Hematopoietic multipotent progenitor cell (in vitro differentiated cells): ENCODE measurements at places on chromosomes 7 and 10.

- DNase-seq, result no peak
These were observed 643.8 kb upstream of the MGMT start for GRCh38 chr10:128823201-128823600.

GRCh38 chr10:1558906-1559305, 178.4 kb downstream of the ADARB2 start:
- no peak for DNase-seq

DNA sequence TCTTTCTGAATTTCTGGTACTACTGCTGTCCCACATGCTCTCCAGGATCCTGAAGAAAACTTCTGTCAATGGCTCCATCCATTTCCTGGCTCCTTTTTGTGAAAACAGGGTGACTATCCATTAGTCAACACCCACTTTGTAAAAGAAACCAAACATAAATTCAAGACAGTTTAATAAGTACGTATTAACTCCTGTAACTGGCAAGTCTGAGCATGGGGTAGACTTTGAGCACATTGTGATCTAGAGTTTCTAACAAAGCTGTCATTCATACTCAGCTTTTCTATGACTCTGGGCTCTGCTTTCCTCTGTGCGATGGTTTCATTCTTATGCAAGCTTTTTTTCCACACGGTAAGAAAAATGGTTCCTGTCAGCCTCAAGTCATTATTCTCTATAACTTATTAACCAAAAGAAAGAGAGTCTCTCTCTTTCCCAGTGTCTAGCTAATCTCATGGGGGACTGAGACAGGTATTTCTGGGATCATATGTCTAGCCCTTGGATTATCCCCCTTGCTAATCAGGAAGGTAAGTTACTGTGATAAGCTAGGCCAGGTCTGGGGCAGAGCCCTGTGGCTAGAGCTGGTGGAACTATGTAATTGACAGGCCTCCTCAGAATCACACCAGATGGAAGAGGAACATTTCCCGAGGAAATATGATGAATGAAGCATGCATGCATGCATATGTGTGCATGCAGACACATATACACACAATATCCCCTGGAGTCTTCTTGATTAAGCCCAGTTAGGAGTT, 98.5 kb downstream of the GNAI1 start:
- DNase-seq, result no peak

- no peak for DNase-seq
These were observed 42.3 kb downstream of the FEZF1 start for GRCh38 chr7:122262246-122262645.

- no peak for DNase-seq
These were observed 21.1 kb downstream of the CCDC126 start for GRCh38 chr7:23618241-23618640.

DNA sequence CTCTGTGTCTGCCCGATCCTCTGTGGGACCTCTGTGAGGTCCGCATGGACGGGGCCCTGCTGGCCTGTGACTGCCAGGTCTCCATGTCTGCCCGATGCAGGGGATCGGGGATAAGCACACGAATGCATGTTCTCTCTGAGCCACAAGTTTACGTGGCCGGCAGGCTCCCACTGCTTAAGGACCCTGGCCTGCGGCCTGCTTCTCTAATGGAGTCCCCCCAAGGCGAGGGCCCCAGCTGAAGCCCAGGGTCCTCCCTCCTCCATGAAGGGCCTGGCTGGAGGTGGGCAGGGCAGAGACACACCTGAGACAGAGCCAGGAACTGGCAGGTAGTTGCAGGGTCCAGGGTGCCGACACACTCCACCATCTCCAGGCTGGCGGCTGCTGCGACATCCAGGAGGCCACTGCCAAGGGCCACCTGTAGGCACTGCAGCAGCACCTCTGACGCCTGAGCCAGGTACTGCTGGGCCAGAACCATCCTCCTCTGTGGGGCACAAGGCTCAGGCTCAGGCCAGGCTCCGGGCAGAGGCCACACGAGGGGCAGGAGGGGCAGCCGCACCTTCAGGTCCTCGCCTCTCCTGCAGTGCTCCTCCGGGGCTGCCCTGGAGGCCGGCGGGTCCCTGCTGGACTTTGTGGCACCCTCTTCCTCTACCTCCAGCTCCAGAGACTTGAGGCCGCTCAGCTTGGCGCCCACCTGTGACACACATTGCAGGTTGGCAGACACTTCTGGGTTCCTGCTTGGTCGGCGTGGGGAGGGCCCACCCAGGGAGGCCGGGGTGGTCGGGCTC, 60.9 kb upstream of the NKX6-2 start:
- no peak for DNase-seq

- DNase-seq, result no peak
These were observed 32.8 kb downstream of the CAMK1D start for GRCh38 chr10:12382157-12382548.

- no peak for DNase-seq
These were observed 5.0 kb downstream of the SPRN start for GRCh38 chr10:133419211-133419950.

DNA sequence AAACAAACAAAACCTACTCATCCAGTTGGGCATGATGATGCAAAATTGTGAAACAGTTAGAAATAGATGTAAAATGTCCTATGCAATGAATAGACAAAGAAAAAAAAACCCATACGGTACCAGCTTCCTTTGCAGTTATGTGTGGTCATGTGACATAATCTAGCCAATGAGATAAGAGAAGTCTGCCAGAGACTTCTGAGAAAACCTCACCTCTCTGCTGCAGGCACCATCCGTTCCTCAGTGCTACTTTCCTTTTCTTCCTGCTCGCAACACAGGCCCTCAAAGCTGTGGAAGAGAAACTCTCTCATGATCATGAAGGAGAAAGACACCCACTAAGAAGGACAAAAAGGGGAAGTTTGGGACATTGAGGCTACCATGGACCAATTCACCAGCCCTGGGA, 76.8 kb upstream of the CARD11 start:
- no peak for DNase-seq

DNA sequence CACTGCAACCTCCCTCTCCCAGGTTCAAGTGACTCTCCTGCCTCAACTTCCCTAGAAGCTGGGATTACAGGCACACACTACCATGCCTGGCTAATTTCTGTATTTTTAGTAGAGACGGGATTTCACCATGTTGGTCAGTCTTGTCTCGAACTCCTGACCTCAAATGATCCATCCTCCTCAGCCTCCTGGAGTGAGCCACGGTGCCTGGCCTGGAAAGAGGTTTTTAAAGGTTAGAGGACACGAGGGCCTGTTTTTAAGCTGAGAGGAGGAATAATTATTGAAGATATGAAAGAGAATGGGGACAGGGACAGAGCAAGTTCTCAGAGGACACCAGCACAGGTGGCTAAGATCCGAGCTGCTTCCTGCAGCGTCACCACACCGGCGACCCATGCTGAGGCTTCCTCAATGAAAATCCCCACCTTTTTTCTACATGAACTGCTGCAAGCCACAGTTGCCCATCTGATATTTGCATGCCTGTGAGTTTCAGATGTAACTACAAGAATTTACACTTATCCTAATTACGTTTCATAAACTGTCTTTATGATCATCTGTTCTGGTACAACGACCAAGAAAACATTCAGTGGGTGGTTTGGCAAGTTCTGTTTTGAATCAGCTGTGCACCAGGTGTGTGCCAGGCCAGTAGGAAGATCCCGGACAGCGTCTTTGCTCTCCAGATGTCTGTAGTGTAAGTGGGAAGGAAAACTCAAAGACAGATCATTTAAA, 76.0 kb downstream of the HIP1 start:
- no peak for DNase-seq
